RCC 7860 (cell line): ENCODE measurements at places on chromosomes 11 and 22.

- DNase-seq = no peak
Observed at GRCh38 chr11:61680622-61681221, 531 bp downstream of the DAGLA start.

DNA sequence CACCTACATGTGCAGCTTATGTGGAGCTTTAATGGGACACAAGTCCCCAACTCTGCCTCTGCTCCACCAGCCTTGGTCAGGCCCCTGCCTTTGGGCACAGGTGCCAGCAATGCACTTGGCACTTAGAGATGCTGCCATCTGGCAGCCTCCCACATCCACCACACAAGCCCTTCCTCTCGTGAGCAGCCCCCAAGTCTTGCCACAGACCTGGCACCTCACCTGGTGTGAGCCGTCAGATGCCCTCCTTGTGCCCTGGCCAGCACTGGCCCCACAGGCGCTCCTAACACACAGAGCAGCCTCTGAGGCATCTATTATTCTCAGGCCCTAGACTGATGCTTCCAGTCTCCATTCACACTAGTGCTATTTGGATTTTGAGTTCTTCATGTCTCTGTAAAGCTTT is 24.5 kb upstream of the SERPIND1 start:
- DNase-seq = no peak

DNA sequence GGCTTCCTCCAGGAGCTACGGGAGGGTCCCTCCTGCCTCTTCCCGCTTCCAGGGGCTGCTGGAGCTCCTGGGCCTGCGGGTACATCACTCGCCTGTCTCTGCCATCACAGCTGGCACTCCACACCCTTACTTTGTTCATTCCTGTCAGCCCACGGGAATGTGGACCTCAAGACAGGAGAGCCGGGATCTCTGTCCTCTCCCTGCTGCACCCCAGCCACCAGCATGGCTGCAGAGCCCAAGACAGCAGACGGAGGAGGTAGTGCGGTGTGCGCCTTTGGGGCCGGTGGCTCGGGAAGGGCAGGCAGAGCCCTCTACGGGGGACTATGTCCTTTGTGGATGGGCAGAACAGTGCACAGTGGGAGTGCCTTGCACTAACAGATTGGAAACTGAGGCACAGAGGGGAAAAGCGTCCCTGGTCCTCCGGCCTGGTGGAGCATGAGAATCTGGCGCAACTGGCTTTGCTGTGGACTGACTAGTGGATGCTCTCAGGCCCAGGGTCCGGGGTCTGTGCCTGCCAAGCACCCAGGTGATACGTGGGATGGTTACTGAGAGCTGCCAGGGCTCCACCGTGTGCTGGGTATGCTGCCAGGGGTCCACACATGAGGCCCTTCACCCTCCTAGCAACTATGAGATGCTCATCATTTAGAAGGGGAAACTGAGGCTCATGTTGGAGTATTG is 47.3 kb downstream of the IGF2 start:
- DNase-seq = no peak

DNA sequence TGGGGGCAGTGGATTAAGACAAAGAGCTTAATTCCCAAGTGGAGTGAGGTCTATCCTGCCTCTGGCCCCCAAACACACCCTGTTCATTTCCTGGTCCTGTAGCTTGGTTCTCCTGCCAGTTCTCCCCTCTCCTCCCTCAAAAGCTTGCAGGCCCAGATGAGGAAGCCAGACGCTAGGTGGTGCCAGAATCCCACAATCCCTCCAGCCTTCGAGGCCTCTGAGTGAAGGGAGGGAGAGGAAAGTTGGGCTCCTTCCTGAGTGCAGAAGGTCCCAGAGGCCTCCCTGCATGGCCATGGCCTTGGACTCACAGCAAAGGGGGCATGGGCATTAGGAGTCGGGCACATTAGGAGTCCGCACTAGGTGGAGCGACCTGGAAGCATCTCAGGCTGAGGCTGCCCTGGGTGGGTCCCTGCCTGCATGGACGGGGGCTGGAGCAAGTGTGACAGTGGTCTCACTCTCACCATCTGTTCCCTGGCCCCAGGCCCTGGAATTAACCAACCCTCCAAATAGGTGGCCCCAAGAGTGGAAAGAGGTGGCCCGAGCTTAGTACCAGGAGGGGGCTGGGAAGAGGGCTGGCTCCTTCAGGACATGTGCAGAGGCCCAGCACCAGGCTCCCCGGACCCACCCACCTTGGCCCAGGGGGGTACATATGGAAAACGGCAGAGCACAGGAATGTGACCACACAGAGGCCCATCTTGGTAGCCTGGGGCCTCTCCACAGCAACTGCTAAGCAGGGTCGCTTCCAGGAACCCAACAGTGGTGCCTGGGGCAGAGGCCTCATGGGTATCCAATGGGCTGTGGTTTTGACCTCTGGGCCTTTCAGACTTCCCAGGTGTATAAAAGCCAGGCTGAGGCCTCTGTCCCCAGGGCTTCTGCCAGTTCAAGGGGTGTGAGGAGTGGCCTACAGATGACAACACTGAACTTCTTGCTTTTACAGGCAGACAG is 5.2 kb downstream of the FXYD2 start:
- DNase-seq = peak; percentile 55

DNA sequence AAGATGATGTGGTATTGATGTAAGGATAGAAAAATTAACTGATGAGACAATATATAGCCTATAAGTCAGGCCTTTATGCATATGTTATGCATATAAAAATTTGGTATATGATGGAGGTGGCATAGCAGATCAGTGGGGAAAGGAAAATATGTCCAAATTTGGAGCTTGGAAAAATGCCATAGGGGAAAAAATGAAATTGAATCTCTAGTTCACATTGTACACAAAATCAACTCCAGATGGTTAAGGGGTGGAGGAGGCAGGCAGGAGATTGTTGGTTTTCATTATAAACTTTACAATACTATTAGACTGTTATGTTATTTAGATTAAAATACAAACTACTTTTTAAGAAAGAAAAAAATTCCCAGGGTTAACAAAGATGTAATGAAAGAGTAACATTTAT is 15.1 kb upstream of the CD3E start:
- no peak for DNase-seq

GRCh38 chr11:39817241-39817640 is 1642.2 kb downstream of the LRRC4C start:
- no peak for DNase-seq

- DNase-seq = no peak
Observed at GRCh38 chr11:47306484-47306844, 36.5 kb downstream of the MADD start.

- no peak for DNase-seq
Observed at GRCh38 chr11:20640401-20640800, 29.0 kb upstream of the NELL1 start.

DNA sequence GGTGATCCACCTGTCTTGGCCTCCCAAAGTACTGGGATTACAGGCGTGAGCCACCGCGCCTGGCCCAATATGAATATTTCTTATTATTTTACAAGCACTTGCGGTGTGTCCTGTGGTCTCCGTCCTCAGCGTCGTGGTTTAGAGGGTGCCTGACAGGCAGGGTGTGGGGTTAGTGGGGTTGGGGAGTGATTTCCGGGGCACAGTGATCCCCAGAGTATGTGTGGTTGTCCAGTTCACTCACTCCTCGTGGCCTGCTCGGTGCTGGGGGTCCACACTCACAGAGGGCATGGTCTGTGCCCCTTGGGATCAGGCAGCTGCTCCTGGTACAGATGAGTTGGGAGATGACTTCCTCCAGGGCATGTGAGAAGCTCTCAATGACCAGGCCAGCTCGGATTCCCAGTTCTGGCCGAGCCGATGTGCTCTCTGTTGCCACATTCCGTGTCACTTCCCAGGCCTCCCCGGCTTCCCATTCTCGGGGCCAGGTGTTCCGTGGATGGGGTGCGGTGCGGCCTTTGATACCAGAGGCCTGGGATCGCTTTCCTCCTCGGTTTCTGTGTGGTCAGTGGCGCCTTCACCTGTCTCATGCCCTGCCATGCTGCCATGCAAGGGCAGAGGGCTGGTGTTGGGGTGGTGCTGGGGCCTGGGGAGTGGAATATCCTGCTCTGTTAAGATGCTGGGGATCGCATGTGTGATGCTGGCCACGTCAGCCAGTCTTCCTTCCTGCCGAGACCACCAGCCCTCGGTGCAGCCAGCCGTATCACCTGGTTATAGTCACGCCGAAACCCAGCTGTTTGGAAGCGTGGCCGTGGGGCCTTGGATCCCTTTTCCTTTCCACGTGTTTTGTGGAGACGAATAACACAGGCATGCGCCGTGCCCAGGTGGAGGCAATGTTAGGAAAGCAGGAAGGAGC is 39.6 kb downstream of the PARVB start:
- no peak for DNase-seq

GRCh38 chr11:59157433-59157832 is 14.5 kb upstream of the DTX4 start:
- no peak for DNase-seq

DNA sequence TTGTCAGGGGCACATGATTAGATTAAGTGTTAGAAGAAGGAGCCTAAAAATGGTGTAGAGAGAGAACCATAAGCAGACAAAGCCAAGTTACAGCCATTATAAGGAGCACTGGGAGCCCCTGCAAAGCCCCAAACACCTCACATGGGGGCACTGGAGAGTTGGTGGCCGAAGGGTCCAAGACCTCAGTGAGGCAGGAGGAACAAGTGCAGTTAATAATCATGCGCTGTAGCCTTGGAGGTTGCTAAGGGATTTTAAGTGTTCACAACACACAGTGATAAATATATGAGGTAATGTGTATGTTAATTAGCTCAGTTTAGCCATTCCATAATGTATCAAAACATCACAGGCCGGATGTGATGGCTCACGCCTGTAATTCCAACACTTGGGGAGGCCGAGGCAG is 54.4 kb upstream of the JAM3 start:
- DNase-seq = no peak

GRCh38 chr11:65297026-65297672 is 17.5 kb upstream of the CDC42EP2 start:
- DNase-seq = no peak

DNA sequence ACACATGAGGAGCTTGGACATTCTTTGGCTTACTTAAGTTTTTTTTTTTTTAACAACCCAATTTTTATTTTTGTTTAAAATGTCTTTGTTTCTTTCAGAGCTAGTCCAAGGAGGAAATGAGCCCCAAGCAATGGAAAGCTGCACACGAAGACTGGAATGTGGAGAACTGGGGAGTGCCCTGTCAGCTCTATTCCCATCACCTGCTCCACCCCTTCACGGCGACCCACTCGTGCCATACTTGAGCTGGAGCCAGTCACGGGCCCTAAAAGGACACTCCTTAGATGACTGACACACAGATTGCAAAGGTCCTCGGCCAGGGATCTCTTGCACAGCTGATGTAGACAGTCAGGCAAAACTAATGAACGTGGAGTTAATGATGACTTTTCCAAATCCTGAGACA is 10.6 kb upstream of the SLC25A18 start:
- DNase-seq = no peak

- DNase-seq = no peak
Observed at GRCh38 chr11:131499199-131499598, 128.8 kb downstream of the NTM start.

- DNase-seq = peak; percentile 7
Observed at GRCh38 chr11:62669420-62670161, 1.9 kb upstream of the UQCC3 start.

DNA sequence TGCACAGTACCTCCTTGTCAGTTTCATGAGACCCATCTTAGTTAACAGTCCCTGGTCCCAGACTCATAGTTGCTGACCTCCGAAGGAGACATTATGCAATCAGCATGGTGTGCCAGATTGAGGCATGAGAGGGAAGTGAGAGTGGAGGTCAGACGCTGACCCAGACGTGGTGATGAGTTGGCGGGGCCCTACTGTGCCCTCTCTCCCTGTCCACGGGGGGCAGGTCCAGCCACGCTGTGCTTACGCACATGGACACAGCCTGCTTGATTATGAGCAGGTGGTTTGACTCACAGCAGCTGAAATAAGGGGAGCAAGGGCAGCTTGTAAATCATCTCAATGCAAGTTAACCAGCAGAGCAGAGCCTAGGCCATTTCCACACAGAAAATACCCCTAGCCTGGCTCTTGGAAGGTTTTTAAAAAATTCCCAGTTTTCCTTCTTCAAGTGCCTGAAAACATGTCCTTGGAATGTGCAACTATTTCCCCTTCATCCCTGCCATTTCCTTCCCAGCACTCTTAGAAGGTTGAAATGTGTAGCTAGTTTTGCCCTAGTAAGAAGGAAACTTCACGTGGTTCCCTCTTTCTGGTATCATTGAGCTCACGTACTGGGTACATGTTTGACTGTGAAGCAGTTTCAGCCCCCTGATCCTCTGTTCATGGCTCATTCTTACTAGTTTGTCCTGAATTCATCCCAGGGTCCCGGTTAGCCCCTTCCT is 122.6 kb upstream of the SORL1-AS1 start:
- no peak for DNase-seq

DNA sequence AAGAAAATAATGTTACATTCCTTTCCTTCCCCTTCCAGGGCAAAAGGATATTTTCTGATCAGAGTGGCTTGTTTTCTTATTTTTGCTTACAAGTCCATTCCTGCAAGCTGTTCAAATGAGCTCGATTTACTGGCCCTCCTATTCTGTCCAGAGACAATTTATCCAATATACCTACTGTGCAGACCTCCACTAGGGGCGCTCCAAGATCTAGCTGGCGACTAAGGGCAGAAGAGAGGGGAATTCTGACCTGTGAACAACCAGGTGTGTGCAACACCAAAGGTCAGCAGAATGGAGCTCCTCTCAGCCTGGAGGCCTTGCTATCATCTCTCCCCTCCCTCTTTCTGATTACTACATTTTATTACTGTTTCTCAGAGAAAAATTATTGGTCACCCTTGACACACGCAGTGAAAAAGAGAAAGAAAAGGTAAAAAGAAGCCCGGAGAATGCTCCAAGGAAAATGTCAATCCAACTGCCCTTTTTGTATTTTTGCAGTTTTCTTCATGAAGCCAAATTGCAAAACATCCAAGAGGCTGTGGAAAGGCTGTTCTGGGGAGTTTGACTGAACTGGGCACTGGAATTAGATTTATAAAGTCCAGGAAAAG is 3.2 kb downstream of the SEZ6L start:
- no peak for DNase-seq

- no peak for DNase-seq
Observed at GRCh38 chr22:45280587-45280980, 4.2 kb upstream of the UPK3A start.

GRCh38 chr11:75980031-75980430 is 165.0 kb downstream of the UVRAG start:
- DNase-seq = no peak

DNA sequence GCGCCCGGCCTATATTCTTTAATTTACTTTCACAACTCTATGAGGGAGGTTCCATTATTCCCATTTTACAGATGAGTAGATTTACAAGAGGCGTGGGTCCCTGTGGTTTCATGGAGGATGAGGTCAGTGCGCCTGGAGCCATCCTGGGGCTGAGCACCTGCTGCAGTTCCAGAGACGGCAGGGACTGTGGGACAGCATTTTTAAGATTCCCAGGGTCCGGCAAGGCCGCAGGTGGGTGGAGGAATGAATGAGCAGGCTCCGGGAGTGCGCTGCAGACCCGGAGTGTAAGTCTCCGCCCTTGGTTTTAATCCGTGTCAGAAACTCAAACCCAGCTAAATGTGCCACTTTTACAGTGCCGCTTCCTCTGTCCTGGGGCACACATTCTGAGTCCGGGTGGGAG is 4.1 kb upstream of the CHRM1 start:
- no peak for DNase-seq

- DNase-seq = peak; percentile 92
Observed at GRCh38 chr22:32469799-32470212, 4.8 kb upstream of the FBXO7 start.
